ENCODE measurements at places on chromosomes 3 and 15. TPM values are rescaled to one million over a fixed set of nuclear protein-coding genes. Genes with fewer than 3 reads are reported as not detected.

BHLHE40 gene
- total RNA-seq, result 195 TPM

TIGIT gene
- 57.0 TPM for total RNA-seq

AP3B2 gene
- total RNA-seq, result not detected

MINAR1 gene
- total RNA-seq, result 0.31 TPM

GRCh38 chr3:59677747-59678702 lies 628.2 kb upstream of the CFAP20DC start:
- no peak for DNase-seq

- DNase-seq, result no peak
Observed at GRCh38 chr15:39595338-39596221, 14.7 kb downstream of the THBS1 start.

- DNase-seq, result no peak
Observed at GRCh38 chr3:25338158-25338725, 89.8 kb upstream of the RARB start.

DNA sequence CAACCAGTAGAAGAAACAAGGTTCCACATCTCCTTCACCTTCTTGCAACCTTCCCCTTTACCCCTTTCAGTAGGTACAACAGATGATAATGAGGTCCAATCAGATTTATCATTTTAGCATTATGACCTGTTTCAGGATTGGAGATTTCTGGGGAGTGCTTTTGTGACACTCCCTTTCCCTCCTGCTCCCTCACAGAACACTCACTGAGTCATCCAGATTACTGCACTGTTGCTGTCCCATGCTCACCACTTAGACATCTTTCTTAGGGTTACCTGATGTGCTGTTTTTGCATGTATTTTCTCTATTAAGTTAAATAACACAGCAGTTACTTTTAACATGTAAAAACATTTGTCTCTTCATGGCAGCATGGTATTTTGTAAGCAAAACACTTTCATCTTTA lies 118.5 kb downstream of the MFSD1 start:
- DNase-seq, result no peak

Data from activated CD4-positive, alpha-beta memory T cell treated with anti-CD3 and anti-CD28 coated beads for 36 hours (primary cell).